ENCODE measurements at places on chromosomes 4 and X.

DNA sequence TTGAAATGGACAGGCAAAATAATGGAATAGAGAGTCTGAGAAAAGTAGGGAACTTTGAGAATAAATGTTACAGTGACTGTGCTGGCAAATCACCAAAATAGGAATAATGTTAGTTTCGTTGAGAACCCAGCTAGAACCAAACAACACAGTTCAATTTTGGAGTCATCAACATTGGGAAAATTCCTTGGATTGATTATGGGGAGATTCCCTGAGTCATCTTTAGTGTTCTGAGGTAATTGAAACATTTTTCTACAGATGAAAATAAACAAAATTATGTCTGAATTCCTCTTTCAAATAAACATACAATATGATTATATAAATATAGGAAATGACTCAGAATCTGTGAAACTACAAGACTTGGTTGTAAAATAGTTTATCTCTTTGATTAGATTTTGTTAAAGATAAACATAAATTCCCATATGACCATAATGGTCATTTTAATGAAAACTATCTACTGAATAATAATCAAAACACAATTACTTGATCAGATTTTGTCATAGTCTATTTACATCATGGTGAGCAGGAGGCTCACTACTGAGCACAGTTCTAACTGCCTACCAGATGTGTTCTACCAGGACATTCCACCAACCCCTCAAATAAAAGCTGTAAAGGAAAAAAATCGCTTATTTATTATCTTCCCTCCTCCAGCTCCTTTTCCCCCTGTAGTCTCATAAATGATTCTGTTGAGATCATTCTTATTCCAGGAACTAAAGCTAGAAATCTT, 51.4 kb upstream of the GABRA2 start:
- no peak for DNase-seq

DNA sequence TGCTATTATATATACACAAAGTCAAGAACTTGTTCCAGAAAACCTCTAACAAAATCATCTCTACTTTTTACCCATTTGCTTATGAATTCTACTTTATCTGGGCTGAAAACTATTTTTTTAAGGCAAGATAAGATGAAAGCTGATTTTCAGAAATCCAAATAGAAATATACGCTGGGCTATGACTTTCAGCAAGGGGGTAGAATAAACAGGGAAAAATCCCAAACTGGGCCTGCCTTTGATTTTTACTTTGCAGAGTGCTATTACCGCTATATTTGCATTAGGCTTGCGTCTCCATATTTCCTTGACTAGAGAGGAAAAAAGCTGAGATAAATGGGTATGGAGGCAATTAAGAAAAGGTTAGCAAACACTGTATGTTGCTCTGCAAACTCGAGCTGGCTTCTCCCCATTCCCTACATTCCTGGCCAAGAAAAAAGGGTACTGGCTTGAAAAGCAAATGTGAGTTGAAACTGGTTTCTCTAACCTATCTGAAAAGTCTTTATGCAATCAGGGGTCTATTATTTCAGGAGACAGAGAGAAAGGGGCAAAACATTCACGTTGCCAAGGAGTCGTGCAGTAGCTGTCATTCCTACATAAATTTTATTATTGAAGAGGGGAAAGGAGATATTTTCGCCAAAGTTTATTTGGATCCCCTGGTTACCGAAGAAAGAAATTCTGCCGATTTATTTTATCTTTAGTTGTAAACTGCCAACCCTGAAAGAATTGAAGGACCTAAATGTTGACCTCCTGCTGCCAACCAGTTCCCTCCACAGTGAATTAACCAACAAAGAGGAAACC, 2.2 kb downstream of the TMEM47 start:
- peak; percentile 29 for DNase-seq

DNA sequence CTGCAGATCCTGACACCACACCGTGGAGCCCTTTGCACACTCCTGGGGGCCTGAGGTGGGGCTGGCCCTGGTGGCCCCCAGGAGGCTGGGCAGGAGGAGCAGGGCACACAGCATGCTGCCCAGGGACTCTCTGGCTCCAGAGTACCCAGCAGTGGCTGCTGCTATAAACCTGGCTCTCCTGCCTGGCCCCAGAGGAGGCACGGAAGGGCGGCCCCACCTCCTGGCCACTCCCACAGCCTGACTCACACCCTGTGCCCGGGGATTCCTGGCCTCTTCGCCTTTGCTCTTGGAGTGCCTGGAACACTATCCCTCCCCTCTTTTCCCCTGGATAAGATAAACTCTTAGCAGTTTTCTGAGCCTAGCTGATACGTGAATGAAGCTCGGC, at the start of gene PSAPL1:
Gene PSAPL1 (minus strand): TSS at position 165 of the 385 bp plus-strand sequence. CDS start 51 bp downstream, at position 114.
- peak; percentile 37 for DNase-seq

GRCh38 chr4:83109480-83110222, 4.9 kb downstream of the PLAC8 start:
- peak; percentile 59 for DNase-seq

GRCh38 chrX:78037881-78038280, 66.2 kb upstream of the PGK1 start:
- DNase-seq, result no peak

DNA sequence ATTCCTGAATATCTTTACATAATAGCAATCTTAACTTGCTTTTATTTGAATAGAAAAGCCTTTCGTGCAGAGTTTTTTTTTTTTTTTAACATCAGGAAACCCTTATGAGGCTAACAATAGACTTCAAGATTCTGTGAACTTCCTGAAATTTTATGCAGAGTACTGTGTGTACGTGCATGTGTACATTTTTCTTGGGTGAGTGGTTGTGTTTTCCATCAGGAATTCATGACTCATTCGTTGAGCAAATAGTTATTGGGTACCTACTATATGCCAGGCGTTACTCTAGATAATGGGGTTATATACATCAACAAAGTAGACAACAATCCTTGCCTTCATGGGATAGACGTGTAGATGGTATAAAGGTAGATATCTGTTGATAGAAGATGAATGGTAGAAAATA, 59.1 kb downstream of the MRPL1 start:
- peak; percentile 94 for DNase-seq

DNA sequence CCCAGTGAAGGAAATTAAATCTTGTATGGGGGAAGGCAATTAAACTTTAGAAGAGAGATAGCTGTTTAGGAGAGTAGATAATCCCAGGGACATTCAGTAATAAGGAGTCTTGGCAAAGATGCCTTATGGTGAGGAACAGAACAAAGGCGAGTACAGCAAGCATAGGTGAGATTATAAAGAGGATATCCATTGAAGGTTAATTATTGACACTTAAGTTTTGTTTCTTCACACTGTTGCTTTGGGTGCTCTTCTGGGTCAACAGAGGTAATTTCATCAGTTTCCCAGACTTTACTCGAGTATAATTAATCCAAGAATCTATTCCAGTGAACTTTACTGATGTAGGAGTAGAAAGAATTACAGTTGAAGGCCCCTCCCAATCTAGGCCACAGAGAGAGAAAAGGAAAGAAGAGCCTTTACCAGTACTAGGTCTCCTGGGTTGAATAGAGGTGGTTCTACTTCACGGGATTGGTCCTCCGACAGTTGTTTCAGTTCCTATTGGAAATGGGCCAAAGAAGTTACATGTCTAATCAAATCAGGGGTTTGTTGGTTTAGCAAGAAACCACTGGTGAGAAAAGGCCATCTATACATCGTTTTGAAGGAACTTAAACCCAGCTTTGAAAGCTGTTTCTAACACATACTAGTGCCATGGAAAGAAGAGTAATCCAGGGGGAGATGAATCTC, 27.2 kb downstream of the EPGN start:
- no peak for DNase-seq

GRCh38 chr4:99968330-99968729, 18.3 kb upstream of the H2AZ1 start:
- peak; percentile 91 for DNase-seq

DNA sequence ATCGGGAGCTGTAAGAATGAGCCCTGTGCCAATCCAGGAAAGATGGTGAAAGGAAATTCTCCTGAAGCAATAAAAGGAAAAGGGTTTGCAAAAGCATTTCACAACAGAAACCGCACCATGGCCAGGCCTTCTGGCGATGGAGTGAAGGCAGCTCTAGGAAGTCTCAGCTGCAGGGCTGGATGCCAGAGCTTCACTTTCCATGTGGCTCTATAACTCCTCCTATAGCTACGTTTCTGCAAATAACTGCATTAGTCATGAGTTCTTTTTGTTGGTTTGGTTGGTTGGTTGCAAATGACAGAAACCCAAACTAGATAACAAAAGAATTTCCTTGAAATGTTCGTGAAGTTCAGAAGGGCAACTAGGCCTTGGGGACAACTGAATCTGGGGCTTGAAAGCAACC, 84.6 kb downstream of the RELL1 start:
- peak; percentile 66 for DNase-seq

- peak; percentile 62 for DNase-seq
Observed at GRCh38 chrX:57821703-57822387, 88.4 kb downstream of the ZXDA start.

- no peak for DNase-seq
Observed at GRCh38 chrX:20116087-20116576, 575 bp downstream of the MAP7D2 start.

DNA sequence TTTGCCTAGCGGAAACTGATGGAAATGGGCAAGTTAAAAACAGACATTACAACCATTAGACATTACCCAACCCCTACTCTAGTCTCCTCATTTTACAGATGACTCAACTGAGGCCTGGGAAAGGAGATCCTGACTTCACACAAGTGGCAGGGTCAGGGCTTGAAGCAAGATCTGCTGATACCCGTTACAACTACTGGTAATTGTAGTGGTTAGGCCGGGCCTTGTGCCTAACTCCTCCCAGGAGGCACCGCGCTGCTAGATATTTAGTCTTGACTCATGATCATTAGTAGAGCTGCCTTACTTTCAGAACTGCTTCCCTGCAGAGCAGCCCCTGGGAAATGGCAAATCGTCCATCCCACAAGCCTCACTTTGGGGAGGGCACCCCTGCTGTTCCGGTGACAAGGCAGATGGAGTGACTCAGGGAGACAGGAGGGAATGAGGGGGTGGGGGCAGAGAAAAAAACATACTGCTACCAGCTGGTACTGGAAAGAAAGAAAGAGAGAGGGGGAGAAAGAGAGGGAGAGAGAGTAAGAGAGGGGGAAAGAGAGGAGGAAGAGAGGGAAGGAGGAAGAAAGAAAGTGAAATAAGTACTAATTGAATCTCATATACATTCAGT, 12.2 kb downstream of the ARHGEF6 start:
- peak; percentile 94 for DNase-seq

DNA sequence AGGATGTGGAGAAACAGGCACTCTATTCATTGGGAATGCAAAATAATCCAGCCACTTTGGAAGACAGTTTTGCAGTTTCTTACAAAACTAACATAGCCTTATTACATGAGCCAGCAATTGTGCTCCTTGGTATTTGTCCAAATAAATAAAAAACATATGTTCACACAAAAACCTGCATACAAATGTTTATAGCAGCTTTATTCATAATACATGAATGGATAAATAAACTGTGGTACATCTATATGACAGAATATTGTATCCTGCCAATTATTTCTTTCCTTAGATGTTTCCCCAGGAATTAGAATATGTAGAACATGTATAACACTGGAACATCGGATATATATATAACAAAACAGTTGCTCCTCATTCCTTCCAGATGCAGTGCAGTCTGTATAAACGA, 57.7 kb upstream of the VEGFC start:
- peak; percentile 9 for DNase-seq

DNA sequence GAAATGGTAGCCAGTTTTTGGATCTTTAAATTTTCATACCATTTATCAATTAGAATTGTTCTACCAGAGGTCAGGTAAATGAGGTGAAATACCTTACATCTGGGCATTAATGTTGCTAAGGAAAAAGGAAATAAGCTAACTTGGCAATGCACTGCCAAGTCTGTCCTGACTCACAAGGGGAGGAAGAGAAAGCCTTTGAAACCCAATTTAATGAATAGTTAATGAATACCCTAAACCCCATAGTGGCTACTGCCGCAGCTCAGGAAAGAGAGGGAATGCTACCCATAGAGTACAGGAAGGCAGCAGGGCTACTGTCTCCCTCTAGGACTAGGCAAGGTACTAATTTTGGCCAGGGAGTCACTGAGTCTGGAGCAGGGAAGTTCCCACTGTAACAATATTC, 16.8 kb upstream of the DHX15 start:
- DNase-seq, result no peak

GRCh38 chrX:131987252-131987651, 35.9 kb upstream of the STK26 start:
- DNase-seq, result no peak

DNA sequence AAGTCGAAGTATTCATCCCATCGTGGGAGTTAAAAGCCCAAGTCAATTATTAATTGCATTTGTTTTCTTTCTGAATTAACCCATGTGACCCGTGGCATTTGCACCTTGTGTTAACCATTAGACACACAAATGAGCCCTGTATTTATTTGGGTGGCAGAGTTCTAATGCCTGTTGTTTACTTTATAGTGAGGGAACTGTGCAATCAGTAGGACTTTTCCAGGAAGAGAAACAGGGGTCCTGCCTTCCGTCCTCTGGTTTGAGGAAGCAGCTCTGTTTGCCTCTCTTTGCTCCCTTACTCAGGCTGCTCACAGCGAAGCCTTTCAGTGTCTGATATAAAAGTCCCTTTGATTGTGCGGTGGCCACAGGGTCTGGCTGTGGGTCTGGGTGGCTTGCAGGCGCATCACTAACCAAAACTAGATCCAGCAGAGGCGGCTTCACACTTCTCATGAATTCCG, 263.6 kb downstream of the PTTG2 start:
- DNase-seq, result no peak

DNA sequence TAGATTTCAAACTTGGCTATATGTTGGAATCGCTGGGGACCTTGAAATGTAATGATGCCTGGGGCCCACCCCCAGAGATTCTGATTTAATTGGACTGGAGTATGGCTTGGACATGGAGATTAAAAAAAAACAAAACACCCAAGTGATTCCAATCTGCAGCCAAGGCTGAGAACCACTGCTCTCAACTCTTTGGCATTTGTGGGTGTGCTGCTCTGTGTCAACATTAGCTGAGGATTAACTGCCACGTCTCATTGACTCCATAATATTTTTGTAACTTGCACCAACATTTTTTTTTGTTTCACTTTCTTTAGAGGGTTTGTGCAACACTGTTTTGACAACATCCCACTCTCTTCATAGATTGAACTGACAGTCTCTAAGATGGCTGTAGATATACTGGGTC, 41.1 kb upstream of the PDK3 start:
- peak; percentile 30 for DNase-seq

DNA sequence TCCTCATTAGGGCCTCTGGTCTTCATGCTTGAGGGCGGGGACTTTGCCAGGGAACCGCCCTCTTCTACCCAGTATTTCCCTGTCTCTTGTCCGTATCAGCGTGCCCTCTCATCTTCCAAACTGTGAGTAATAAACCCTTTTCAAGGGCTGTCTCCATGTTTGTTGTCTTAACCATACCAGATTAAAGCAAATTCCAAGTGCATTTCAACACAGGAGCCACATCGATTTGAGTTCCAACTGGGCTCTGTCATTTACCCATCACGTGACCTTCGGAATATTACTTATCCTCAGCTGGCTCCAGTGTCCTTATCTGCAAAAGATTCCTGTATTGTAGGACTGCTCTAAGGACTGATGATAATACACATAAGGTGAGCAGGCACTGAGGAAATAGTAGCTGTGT, 6.4 kb upstream of the PHEX start:
- DNase-seq, result peak; percentile 10

GRCh38 chrX:34656467-34656841, 631 bp downstream of the TMEM47 start:
- peak; percentile 30 for DNase-seq

GRCh38 chr4:19224820-19225219, 1026.9 kb upstream of the SLIT2 start:
- DNase-seq, result peak; percentile 36

GRCh38 chr4:134027931-134028330, 173.7 kb downstream of the PABPC4L start:
- DNase-seq, result peak; percentile 82

- DNase-seq, result peak; percentile 71
Observed at GRCh38 chrX:115560211-115560977, 580 bp upstream of the PLS3 start.

Data from EH (cell line).